ENCODE measurements at places on chromosomes 4 and X. TPM values are rescaled to one million over a fixed set of nuclear protein-coding genes. Genes with fewer than 3 reads are reported as not detected.

- no peak for DNase-seq
These were observed 236.1 kb upstream of the EDNRA start for GRCh38 chr4:147244786-147245185.

DNA sequence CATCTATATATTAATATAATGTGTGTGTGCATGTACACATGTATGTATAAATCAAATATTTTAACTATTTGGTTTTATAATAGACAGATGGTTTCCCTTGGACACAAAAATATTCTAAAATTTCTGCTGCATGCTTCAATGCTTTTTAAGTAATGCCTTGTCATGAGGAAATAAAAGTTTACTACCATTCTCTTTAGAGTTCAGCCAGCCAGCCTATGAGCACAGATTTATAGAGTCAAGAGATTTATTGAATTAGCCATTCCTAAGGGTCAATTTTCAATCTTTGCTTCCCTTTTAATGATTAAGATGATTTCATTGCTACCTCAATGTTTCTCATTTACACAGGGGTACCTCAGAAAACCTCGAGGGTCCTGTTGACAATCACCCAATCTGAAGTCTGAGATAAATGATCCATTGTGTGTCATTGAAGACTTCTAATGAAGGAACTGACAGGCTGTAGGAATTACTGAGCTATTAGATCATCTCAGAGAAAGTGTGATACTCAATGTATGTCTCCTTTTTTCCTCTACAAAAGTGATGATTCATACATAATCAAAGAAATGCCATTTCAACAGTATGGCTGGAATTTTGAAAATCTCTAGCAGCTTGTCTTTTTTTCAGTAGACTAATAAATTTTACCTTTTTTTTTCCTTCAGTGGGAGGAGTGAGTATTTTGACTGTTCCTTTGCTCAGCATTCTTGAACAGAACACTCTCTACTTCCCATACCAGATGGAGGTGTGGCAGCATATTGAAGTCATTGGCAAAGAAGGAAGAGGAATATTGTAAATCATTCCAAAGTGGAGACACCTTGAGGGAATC is 222.6 kb upstream of the PCDH18 start:
- DNase-seq = no peak

- no peak for DNase-seq
These were observed 267.9 kb upstream of the SLC7A11 start for GRCh38 chr4:138510053-138510452.

- DNase-seq = no peak
These were observed 486.1 kb upstream of the POU3F4 start for GRCh38 chrX:83022020-83022419.

Gene HMGB3
- total RNA-seq = 12.6 TPM

Gene BST1
- total RNA-seq = 0.18 TPM

Gene UBA1
- 236 TPM for total RNA-seq

All from activated T-cell treated with anti-CD3 and anti-CD28 coated beads, Interleukin-2, amount 50 U/mL, for 4 hours (primary cell).